ENCODE measurements at places on chromosomes 3 and 15.

DNA sequence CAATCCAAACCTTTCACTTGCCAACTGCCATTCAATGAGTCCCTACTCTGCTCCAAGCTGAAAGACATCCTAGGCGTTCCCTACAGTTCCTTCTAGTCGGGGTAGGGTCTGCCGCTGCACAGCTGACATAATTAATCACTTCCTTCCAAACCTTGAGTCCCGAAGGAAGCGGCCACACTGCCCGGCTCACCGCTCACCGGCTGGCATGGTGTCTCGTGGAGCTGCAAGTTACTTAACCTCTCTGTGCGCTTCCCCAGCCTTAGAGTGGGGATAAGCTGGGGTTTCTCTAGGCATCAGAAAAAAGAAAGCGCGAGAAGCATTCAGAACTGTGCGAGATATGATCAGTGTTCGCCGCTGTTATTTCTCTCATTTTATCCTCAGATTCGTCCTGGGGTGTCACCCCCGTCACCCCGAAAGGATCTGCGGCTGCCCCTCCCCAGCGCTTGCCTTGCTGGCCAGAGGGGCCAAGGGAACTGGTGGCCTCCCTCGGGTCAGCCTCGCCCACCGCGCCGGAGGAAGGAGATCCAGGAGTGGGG is 748 bp downstream of the MRPS25 start:
- DNase-seq: peak; percentile 59

DNA sequence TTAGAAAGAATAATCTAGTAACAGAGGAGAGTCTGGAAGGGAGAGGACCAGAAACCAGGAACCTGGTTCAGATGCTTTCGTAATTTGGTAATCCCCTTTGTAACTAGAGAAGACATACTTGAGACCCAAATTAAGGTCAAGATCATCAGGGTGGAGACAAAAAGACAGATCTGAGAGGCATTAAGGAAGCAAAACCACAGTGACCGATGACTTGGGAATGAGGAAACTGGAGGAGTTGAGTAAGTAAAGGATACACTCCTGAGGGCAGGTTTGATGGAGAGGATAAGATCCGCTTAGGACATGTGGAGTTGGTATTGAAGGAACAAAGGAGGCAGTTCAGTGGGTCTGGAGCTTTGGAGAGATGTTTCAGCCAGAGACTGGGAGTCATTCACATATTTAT is 23.6 kb upstream of the BCL2A1 start:
- peak; percentile 65 for DNase-seq

DNA sequence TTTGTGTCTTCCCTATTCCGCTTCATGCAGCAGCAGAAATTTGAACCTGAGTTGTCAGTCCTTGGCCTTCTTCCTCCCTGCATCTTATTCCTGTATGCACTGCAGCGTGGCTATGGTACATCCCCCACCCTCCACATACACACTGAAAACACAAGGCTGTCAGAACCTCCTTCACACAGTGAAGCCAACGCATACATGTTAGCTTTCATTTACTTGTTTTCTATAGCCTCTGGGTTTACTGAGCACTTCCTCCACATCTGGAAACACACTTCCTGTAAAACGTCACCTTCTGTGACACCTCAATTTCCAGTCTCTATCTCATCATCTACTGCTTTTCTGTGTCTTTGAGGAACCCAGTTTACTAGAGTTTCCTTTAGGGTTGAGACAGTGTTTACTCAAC is 47.0 kb downstream of the SUSD5 start:
- no peak for DNase-seq

GRCh38 chr3:71050538-71051258 is 532.8 kb downstream of the FOXP1 start:
- DNase-seq: no peak

DNA sequence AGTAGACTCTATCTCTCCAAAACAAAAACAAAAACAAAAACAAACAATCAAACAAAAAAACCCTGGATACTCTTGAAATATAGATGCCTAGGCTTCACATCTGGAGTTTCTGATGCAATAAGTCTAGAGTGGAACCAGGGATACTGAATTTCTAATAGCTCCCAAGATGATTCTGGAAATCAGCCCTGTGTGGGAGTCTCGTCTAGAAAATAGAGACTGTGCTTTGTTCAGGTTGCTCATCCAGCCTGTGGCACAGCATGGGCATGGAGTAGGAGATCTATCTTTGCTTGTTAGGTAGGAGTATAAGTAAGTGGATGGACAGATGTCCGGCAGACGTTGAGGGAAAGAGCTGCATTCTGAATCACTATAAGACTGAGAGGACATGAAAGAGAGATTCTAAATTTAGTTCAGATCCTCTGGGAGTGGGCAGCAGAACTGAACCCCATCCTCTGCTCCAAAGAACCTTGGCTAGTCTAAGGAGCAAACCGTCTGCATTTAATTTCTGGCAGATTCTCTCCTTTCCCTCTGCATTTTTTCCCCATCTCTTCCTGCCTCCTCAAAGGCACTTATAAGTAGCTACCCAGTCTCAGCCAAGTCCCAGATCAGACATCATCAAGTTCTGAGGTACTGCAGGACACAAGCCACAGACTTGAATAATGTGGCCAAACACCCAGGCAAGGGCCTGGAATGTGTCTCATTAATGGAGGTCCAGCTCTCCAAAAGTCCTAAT is 92.6 kb upstream of the STRIT1 start:
- DNase-seq: no peak

DNA sequence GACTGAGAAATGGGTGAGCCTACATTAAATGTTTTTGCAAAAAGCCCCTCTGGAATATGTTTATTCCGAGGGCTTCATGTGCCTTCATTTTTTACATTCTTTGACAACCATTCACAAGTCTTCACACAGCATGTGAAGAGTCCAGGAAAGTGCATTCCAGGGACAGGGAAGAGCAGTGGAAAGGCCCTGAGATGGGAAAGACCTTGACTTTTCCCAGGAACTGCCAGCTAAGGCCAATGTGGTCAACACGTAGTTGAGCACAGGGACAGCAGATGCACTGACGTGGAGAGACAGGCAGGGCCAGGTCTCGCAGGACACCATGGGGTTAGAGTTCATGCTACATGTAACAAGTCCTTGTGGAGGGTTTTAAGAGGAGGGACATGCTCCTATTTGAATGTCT is 21.7 kb downstream of the SSR3 start:
- no peak for DNase-seq

- no peak for DNase-seq
Measured at GRCh38 chr3:43687499-43687811, 3.3 kb upstream of the ABHD5 start.

DNA sequence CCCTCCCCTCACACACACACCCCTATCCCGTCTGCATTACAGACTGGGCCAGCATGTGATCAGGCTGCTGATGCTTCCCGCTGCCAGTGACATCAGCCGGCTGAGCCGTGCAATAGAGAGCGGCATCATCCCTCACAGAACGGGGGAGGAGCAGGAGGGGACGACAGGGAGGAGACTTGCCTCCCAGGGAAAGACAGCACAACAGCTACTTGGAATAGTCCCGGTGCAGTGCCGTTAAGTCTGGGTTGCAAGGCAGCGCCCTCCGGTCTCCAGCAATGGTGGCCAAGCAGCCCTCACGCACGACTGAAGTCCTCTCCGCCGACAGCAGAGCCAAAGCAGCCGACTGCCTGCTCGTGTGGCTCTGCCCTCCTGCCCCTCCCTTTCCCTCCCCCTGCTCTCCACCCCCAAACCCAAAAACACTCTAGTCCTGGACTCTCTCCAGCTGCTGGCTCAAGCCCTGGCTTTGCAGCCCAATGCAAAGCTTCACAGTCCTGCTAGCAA is 31.5 kb upstream of the RPS17 start:
- DNase-seq: peak; percentile 71

DNA sequence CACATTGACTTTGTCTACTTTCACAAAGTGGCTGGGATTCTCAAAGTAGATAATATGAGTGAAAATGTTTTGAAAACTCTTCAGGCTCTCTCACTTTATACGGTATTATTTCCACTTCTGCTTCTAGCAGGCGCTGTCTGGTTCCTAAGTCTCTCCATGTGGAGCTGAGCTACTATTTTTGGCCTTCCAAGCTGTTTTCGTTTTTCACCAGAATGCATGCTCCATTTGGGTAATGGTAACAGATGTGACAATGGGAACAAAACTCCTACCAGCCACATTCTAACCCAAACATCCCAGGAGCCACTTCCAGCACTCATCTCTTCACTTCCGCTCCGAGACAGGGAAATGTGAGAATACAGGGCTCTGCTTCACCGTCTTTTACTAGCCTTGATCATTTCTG is 586.7 kb downstream of the NTRK3 start:
- DNase-seq: no peak

Data from suppressor macrophage treated with lipopolysaccharide for 1 hour (primary cell).